ENCODE measurements at places on chromosomes 5 and 9.

- DNase-seq, result no peak
These were observed 20.3 kb downstream of the ANGPTL2 start for GRCh38 chr9:127102176-127102575.

DNA sequence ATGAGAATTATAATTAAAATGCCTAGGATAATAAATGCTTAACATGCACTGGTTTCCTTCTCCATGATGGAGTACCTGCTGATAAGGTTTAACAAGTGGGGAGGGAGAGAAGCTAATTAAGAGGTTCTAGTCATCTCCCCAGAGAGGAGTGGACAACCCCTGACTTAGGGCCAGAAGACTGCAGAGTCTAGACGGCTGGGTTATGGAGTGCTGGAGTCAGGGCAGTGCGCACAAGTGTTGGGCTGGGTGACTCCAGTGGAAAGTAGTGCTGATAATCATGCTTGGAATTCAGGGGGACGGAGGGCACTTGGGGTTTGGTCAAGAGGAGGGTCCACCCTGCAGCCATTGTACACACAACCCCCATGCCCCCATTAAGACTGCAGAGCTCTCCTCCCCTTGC lies 32.8 kb upstream of the TGFBI start:
- DNase-seq, result no peak

GRCh38 chr9:107698779-107699178 lies 209.2 kb upstream of the KLF4 start:
- DNase-seq, result no peak

- no peak for DNase-seq
These were observed 53.0 kb downstream of the ERGIC1 start for GRCh38 chr5:172886974-172887501.

GRCh38 chr5:168128557-168128956 lies 162.9 kb upstream of the WWC1 start:
- DNase-seq, result no peak

DNA sequence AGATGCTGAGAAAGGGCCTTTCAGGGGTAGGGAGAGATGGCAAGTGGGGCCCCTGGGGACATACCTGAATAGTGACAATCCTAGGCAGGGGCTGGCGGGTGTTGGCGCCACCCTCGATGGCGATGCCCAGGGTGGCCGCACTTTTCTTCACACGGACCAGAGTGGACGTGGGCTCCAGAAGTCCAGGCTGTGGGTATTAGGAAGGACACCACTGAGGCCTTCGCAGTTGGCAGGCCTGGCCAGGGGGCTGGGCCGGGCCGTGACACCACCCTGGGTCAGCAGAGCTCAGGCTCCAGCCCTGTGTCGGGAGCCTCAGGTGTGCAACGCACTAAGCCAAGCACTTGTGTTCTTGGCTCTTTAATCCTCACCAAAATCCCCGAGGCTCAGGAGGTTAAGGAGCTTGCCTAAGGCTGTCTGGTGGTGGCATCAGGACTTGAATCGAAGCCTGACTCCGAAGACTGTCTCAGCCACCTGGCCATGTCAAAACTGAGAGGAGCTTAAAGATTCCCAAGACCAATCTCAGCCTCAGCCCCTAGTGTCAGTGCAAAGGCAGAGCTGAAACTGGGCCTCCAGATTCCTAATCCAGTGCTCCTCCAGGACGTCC lies 15.5 kb upstream of the AKNA start:
- no peak for DNase-seq

DNA sequence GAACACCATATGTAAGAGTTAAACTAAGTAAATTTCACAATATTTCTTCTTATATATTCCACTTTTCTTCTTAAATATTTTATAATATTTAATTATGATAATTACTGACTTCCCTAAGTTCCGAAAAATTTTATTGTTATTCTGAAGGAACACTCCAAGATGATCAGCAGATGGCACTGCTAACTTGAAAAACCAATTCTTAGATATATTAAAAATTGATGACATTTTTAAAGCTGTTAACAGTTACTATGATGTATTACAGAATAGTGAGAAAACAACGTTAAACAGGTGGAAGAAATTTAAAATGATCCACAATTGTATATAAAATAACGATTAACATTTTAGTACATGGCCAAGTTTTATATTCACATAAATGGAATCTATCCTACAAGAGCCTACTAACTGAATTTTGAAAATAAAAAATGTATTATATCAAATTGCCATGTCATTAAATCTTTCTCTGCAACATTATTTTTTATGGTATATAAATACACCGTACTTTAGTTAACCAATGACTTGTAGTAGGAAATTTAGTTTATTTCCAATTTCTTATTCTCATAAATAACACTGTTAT lies 30.1 kb upstream of the MUSK start:
- no peak for DNase-seq

DNA sequence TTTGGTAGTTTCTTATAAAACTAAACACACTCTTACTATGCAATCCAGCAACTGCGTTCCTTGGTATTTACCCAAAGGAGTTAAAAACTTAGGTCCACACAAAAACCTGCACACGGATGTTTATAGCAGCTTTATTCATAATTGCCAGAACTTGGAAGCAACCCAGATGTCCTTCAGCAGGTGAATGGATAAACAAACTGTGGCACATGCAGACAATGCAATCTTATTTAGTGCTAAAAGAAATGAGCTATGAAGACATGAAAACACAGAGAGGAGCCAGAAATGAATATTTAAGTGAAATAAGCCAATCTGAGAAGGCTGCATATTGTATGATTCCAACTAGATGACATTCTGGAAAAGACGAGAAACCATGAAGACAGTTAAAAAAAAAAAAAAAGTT lies 10.7 kb downstream of the WNK2 start:
- DNase-seq, result no peak

DNA sequence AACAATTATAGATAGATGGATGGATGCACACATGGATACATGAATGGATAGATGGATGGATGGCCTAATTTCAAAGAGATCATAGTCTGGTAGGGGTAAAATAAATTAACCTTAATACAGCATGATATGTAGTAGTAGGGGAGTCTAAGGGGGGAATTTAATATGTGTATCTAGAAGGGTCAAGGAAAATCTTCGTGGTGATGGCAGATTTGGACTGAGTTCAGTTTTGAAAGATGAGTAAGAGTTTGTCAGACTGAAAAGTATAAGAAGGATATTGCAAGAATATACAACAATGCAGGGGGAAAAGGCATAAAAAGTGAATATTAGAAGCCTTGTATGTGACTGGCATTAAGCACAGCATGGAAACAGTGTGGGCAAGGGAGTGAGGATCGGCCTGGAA lies 98.7 kb downstream of the ZNF462 start:
- no peak for DNase-seq

GRCh38 chr5:107813559-107813958 lies 142.8 kb upstream of the EFNA5 start:
- DNase-seq, result no peak

- no peak for DNase-seq
These were observed 526.5 kb downstream of the KIF4B start for GRCh38 chr5:155540000-155540595.

- DNase-seq, result no peak
These were observed 20.2 kb upstream of the MTMR12 start for GRCh38 chr5:32332966-32333365.

DNA sequence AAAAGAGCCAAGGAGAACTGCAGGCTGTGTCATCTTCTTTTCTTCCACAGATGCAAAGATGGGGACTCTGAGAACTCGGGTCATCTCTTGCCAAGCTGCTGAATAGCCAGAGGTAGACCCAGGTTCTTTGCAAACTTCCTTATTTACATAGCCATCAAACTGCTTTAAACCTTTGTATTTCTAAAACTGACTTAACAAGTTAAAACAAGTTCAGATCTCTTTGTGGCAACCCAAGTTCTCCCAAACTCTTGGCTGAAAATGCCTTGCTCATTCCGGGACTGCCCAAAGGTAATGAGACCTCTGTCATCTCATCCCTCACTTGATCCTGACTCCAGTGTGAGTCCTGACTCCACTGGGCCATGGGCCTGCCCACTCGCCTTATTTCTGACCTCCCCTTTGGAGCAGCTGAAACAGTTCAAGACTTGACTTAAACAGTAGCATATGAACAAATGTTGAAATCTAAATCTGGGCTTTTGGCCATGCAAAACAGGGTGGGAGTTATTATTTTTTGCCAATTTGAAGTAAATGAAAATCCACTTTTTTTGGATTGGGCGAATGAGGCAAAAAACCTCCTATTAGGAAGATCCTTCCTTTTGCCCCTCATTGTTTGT lies 50.6 kb downstream of the FBXL7 start:
- DNase-seq, result no peak

GRCh38 chr5:123066016-123066415 lies 23.0 kb upstream of the PRDM6 start:
- no peak for DNase-seq

DNA sequence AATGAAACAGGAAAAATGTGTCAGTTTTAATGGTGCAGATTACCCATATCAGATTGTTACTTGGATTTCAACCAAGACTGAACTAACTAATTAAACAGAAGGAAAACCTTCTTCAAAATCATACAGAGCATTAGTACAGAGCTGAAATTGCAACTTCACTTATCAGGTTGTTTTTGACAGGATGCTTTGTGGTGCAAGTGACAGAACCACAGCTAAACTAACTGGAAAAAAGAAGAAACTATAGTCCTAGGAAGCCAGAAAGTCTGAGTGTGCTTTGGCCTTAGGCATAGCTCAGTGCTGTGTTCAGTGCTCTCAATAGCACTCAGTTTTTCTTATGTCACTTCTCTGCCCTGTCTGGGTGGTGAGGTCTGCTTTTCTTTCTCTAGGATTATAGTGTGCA lies 267.4 kb downstream of the CHSY3 start:
- no peak for DNase-seq

GRCh38 chr9:105280691-105281090 lies 36.2 kb downstream of the SLC44A1 start:
- DNase-seq, result no peak

- DNase-seq, result no peak
These were observed 30.2 kb upstream of the CCNG1 start for GRCh38 chr5:163407034-163407655.

GRCh38 chr9:98989036-98990000 lies 45.6 kb downstream of the COL15A1 start:
- no peak for DNase-seq

DNA sequence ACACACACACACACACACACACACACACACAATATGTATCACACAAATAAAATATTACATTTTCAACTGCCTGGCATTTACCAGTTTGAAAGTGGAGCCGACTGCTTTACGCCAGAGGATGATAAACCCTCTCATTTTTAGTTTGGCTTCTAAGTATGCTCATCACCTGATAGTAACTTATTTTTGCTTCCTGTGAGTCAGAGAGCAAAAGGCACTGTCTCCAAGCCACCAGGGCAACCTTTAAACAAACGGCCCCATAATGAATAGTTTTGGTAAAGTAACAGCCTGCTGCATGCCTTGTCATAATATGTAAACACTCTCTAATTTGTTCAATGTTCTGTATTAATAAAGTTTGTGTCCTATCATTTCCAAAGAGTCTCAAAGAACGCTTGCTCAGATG lies 26.9 kb downstream of the KLF4 start:
- DNase-seq, result no peak

- peak; percentile 32 for DNase-seq
These were observed 27.9 kb downstream of the USP20 start for GRCh38 chr9:129863059-129863690.

DNA sequence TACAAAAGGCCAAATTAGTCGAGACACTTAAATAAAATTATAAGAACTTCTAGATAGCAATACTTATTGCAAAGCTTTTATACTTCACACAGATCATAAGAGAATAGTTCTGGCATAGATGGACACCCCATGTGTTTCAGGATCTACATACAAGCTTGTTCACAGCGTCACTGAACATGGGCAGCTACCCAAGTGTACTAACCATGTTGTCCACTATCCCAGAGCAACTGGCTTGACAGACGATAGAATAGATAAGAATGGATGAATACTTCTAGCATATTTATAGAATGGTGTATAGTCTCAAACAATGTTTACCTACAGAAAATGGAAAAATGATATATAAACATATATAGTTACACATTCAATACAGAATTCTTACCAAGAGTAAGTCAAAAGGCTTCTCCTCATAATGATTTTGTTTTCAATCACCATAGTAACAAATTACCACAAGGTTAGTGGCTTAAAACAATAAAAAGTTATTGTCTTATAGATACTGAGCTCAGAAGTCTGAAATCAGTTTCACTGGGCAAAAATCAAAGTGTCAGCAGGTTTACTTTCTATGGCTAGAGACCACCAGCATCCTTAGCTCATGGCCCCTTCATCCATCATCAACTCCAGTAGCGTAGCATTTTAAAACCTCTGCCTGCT lies 446.7 kb downstream of the DMRTA1 start:
- DNase-seq, result no peak

DNA sequence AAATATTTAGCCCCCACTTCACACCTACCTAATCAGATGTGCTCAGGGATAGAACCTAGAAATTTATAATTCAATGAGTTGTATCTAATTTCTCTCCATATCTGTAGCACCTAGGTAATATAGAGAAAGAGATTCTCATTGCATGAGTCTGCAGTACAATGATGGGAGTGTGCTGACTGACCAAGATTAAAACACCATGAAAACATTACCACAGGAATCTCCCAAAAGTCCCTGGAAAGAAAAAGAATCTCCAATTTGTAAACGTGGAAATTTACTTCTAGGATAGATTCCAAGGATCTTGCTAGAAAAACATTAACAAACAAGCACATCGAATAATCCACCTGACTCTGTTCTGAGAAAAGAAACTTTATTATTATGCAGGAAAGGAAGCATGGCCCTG lies 45.0 kb upstream of the DMRTA1 start:
- no peak for DNase-seq

GRCh38 chr5:138824924-138825863 lies 49.9 kb downstream of the LRRTM2 start:
- no peak for DNase-seq

- DNase-seq, result no peak
These were observed 379.2 kb downstream of the TMEM167A start for GRCh38 chr5:82698026-82698425.
